ENCODE measurements at places on chromosomes 7 and 10. TPM values are rescaled to one million over a fixed set of nuclear protein-coding genes. Genes with fewer than 3 reads are reported as not detected.
A peak's percentile ranks its signal among the peaks of the same experiment; 100 is the strongest.

DNA sequence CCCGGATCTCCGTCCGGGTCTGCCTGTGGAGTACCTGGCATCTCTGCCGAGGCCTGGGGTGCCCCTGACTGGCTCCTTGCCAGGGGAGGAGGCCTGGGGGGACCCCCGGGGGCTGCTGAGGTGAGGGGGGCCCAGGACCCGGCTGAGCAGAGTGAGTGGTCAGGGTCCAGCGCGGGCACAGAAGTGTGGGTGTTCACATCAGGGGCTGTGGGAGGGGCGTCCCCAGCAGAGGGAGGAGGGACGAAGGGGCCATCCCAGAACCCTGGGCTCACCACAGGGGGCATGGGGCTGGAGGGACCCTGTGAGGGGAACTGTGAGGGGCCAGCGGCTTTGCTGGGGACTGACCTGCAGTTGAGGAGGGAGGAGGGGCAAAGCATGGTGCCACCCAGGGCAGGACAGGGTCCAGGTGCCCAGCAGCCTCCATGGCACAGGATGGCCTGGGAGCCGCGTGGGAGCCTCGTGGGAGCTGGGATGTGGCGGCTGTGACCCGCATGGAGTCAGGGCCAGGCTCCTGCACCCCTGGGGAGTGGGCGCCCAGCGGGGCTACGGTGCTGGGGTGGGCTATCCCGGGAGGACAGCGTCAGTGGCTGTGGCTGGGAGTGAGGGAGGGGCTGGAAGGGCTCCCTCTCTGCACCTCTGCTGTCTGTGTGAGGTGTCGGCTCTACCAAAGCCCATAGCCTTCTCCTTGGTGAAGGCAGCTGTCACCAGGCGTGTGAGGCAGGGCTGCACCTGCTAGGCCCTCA is 91.2 kb downstream of the DNAJB6 start:
- no peak for DNase-seq

DNA sequence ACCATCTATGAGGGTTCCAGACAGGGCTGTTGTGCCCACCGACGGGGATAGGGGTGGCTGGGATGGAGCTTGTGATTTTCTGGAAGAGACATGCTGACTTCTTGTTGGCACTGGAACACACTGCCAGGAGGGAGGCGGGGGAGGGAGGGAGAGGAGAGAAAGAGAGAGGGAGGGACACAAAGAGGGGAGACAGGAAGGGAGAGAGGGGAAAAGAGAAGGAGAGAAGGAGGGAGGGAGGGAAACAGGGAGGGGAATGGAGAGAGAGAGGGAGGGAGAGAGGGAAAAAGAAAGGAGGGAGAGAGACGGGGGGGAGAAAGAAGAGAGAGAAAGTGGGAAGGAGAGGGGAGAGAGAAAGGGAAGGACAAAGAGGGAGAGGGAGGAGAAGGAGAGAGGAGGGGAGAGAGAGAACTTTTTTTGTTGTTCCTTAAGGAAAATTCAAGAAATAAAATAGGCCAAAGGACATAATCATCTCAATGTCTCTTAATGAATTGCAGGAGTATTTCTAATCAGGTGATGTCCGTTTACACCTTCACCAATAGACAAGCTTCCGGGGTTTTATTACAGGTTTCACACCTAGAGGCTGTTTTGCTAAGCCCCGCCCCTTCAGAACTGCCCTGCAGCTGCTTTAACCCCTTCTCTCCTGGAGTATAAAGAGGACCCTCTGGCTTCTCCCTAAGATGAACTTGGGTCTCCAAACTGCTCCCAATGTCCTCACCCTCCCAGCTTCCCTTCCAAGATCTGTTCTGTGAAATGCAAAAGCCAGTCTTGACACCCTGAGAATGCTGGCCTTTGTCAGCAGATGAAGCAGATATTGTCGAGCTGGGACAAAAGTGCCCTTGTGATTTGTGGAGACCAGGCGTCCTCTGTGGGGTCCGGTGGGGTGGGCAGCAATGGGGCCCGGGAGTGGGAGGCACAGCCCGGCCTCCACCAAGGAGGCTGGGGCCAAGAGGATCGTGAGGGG is 82.0 kb upstream of the GTF2IRD1 start:
- DNase-seq: no peak

- DNase-seq: peak; percentile 66
These were observed 750 bp downstream of the ZNF398 start for GRCh38 chr7:149147752-149148653.

DNA sequence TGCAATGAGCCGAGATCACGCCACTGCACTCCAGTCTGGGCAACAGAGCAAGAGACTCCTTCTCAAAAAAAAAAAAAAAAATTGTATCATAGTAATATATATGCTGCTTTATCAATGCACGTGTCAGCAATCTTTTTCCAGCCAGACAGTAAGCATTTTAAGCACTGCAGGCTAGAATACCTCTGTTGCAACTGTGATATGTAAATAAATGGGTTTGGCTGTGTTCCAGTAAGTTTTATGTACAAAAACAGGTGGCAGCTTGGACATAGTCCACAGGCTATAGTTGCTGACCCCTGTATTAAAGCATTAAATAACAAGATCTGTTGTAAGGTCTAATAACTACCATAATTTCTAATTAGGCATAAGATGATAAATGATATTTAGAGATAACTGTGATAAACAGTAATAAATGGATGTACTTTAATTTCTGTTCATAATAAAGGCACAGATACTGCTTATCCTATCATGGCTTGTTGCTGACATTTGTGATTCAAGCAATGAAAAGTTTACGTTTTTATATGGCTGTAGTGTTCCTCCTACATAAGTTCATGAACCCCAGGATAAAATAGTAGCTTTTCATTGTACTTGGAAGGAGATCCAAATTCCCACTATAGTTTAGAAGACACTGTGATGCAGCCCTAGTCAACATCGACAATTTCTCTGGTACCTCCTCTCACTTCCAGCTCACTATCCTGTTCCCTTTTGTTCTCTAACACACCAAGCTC is 161.4 kb downstream of the ELMO1 start:
- DNase-seq: no peak

- no peak for DNase-seq
These were observed 127.7 kb downstream of the SPAG6 start for GRCh38 chr10:22473044-22473443.

DNA sequence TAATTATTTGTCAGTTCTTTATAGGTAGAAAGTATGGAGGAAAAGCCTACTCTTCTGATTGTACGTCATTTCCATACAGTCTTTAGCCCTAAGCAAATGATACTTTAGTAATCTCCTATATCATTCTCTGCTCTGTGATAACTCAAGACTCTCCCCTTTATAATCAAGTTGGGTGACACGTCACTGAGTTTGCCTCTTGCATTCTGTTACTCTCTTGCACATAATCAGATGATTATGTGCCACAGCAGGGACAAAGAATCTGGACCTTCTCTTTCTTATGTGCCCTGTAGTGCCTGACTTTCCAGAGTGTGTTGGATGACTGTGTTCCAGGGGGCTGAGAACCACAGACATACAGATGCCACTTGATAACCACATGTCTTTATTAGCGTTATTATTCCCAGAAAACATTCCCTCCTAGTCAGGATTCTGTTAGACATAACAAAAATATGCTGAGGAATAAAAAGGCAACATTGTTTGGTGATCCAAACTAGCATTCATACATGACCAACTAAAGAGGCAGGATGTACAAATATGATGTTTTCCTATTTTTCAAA is 116.4 kb upstream of the HGF start:
- DNase-seq: no peak

DNA sequence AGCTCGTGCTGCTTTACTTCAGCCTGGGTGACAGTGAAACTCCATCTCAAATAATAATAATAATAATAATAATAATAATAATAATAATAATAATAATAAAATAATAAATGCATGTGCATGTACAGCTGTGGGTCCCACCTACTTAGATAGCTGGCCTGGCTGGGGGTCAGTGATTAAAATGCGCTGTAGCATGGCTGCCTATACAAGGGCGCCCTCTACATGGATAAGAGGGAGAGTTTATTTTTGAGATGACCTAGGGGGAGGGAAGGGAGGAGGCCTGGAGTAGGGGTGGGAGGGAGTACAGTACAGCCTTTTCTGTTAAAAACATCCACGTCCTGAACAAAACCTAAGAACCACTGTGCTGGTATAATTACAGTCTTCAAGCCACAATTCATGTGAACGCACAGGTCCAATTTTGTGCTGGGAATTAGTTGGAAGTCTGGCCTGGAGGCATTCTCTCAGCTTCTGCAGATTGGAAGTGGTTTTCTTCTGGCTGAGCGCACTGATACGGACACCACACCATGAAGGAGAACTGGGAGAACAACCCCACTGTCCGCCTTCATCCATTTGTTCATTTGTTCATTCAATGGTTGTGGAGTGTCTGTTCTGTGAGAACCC is 146.5 kb downstream of the TMEM178B start:
- no peak for DNase-seq

The ENTPD1 gene
- polyA plus RNA-seq: 8.0 TPM

The CDH23 gene
- 11.3 TPM for polyA plus RNA-seq

The FRA10AC1 gene
- 13.6 TPM for polyA plus RNA-seq
